Testis (tissue), 5 donors: ENCODE measurements at places on chromosomes 5 and 9. TPM values are rescaled to one million over a fixed set of nuclear protein-coding genes. Genes with fewer than 3 reads are reported as not detected.
A peak's percentile ranks its signal among the peaks of the same experiment; 100 is the strongest.

DNA sequence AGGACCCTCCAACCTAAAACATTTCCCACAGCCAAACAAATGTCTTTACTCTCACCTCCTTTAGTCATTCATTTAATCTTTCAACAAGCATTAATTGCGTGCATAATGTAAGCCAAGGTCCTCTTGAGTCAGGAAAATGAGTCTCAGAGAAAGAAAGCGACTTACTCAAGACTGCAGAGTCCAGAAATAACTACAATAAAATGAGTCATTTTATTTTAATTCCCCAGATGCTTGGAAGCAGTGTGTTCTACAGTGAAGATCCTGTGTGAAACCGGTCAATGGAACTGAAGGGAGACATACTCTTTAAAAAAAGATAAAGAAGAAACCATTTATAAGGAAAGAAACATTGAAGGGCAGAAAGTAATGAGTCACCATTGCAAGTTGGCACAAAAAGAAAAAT lies 513.7 kb downstream of the CDK5RAP2 start:
- DNase-seq, result no peak

Gene SPOCK1
- 111 TPM for total RNA-seq

Gene GABRP
- not detected for total RNA-seq

Gene ASS1
- total RNA-seq, result 68.5 TPM

Gene MPDZ
- 38.2 TPM for total RNA-seq

Gene FOXD4
- total RNA-seq, result 1.2 TPM

GRCh38 chr9:26264709-26265601 lies 586.7 kb upstream of the TUSC1 start:
- DNase-seq, result no peak

GRCh38 chr9:101026824-101027223 lies 1.7 kb upstream of the PLPPR1 start:
- no peak for DNase-seq

- DNase-seq, result no peak
Observed at GRCh38 chr5:38338455-38338854, 80.1 kb downstream of the EGFLAM start.

GRCh38 chr5:160697281-160697680 lies 154.7 kb downstream of the ATP10B start:
- DNase-seq, result no peak

DNA sequence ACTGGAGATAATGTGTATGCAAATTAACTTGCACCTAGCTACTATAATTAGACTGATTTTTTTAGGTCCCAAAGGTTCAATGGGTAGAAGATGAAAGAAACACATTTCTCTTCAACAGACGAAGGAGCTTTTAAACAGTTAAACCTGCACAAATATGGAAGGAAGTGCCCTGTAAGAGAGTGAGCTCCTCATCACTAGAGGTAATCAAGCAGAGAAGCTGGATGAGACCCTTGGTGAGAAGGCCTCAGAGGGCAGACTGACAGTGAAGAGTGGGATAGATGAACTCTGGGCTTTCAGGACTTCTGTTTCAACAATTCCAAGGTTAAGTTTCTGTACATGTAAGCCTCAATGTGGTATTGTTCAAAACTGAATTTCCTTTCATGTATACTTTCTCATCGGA lies 23.2 kb downstream of the PTPN3 start:
- no peak for DNase-seq

DNA sequence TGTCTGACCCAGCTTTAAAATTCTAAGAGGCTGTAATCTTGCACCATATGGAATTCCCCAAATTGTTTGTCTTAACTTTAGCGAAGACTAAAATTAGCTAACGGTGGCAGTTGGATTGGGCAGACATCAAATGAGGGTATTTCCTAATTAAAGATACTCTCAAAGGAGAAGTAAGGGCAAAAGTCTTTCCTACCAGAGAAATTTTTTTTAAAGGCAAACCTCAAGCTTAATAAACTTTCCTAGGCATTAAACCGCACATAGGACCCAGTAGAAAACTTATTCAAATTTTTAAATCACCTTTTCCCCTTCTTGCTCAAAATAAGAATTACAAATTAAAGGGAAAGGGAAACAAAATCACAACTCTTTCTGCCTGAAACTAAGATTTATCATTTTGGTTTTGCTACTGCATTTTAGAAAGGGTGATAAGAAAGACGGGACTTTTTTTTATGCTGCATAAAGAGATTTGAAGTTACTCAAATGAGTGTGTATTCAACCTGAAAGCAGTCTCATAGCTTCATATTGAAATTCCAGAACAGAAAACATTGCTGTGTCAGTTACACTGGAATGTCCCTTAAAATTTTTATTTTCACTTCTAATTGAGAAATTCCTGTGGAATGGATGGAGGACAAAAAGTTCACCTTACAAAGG lies 189.1 kb upstream of the PTGER4 start:
- DNase-seq, result no peak

- DNase-seq, result no peak
Observed at GRCh38 chr5:107043665-107044064, 627.1 kb downstream of the EFNA5 start.

DNA sequence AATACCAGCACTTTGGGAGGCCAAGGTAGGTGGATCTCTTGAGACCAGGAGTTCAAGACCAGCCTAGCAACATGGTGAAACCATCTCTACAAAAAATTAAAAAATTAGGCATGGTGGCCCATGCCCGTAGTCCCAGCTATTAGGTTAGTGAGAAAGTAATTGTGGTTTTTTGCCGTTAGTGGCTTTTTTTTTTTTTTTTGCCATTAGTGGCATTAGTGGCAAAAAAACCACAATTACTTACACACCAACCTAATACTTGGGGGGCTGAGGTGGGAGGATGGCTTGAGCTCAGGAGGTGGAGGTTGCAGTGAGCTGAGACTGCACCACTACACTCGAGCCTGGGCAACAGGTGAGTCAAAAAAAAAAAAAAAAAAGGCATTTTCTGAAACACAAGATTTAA lies 27.8 kb downstream of the MLANA start:
- no peak for DNase-seq

- no peak for DNase-seq
Observed at GRCh38 chr9:105278751-105279150, 34.3 kb downstream of the SLC44A1 start.

Gene SPATA31A3
- total RNA-seq, result 1.9 TPM

DNA sequence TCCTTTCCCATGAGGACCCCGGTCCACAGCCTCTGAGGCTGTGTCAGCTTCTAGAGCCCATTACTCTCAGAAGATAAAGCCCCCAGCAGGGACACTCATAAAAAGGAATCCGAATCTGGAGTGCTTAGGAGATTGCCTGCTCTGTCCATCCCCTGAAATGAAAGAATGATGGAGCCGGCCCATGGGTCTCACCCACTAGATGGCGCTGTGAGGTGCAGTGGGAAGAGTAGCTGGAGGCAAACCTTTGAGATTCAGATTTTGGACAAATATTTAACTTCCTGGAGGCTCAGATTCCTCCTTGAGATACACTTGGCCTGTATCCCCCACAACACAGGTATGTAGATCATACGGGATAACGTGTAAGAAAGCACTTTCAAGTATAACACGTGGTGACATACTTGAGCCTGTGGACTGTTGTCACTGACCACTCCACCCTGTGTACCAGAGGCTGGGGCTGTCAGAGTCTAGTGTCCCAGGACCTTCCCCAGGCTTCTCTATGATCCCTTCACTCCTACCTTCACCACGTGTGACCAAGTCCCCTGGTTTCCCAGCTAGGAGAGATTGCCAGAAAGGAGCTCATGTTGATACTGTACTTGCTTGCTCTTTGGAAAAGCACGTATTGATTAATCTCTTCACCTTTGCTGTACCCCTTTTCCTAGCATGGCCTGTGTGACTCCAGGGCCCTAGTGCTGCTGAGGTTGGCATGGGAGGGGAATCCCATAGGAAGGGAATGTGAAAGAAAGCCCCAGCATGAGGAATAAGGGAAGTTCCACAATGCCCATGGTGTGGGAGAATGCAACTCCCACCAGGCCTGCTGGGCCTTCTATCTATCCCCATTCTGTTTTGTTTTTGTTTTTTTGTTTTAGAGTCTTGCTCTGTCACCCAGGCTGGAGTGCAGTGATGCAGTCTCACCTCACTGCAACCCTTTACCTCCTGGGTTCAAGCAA lies 32.1 kb downstream of the TRMO start:
- peak; percentile 49 for DNase-seq

Gene PCDHB2
- total RNA-seq, result 12.1 TPM

Gene SPINK1
- not detected for total RNA-seq

GRCh38 chr9:34037626-34038025 lies 11.1 kb downstream of the UBAP2 start:
- no peak for DNase-seq

GRCh38 chr5:105684799-105685198 lies 1985.9 kb downstream of the EFNA5 start:
- DNase-seq, result no peak

GRCh38 chr9:92035687-92036410 lies 79.4 kb downstream of the SPTLC1 start:
- DNase-seq, result no peak

GRCh38 chr9:747567-747966 lies 93.9 kb upstream of the DMRT1 start:
- no peak for DNase-seq

DNA sequence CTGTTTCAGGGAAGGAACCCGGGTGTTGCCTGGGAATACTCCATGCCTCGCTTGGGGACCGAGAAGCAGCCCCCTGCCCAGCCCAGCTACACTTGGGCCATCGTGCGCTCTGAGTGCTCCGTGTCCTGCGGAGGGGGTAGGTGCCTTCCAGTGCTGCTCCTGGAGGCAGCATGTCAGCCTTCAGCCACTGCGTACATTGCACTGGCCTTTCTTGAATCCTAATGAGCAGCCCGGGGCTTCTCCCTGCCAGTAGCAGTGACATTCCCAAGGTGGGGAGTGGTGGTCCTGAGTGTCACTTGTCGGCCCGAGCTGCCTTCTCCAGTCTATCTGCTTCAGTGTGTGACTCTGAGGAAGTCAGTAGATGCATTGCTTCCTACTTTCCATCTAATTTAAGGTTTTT lies 101.9 kb downstream of the ADAMTS16 start:
- no peak for DNase-seq

Gene ROPN1L
- 333 TPM for total RNA-seq

DNA sequence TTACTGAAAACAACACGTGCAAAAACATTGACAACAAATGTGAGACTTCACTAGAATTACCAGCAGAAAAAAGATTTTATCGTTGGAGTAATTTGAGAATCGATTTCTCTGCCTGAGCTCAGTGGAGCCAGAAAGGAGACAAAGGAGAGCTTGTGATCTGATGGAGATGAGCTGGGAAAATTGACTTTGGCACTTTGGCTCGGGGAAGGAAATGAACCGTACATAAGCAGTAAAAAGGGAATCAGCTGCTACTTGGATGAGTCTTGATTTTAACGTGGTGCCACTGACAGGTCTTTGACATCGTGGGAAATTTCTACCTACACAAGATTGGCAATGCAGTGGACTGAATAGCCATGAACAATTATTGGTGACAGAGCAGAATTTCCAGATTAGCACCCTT lies 244.7 kb upstream of the RPS23 start:
- DNase-seq, result no peak

DNA sequence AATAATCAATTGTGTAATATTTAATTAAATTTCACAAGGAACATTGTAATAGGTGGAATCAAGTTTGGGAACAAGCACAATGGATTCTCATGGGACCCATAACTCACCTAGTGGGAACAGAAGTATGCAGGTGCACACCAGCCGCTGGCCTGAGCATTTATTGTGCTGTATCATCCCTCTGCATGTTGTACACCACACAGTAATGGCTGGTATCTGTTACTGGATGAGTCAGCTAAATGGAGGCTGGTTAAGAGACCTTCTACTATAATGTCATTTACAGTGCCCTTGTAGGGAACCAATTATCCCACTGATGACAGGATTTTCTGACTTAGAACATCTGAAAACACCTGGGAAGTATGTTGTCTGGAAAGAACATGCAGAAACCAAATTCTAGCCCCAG lies 3.2 kb upstream of the MAP3K1 start:
- DNase-seq, result no peak

Gene MORN5
- total RNA-seq, result 34.7 TPM

- DNase-seq, result no peak
Observed at GRCh38 chr5:15010936-15011335, 139.4 kb upstream of the ANKH start.

Gene PRRT1B
- not detected for total RNA-seq

DNA sequence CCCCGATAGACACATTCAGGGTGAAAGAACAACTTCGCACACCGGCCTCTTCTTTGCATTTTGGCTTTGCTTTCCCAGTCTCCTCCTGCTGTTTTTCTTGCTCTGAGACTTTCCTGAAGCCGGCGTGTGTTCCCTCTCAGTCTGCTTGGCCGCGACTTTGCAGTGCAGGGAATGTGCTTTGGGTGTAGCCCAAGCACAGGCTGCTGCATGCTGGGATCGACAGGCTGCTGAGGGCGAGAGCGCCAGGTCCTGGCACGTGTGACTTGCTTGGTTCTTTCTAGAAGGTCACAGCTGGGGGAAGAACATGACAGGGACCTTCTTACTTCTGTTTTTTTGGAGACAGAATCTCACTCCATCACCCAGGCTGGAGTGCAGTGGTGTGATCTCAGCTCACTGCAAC lies 40.6 kb downstream of the TENT4A start:
- DNase-seq, result peak; percentile 56

Gene BHMT
- not detected for total RNA-seq

DNA sequence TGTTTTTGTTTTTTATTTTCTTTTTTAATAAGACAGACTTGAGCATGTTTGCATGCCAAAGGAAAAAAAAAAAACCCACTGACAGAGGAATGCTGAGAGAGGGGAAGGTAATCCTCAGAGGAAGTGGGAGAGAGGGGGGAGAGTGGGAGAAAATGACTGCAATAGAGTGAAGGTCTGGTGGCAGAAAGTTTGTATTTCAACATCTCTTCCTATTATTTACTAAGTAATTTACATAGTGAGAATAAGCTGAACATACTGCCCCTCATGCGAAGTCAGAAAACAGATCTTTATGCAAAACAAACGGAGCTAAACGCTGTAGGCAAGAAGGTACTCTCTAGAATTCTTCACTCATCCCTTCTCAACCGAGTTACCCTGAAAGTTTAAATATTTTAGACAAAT lies 45.0 kb downstream of the ELL2 start:
- DNase-seq, result no peak

DNA sequence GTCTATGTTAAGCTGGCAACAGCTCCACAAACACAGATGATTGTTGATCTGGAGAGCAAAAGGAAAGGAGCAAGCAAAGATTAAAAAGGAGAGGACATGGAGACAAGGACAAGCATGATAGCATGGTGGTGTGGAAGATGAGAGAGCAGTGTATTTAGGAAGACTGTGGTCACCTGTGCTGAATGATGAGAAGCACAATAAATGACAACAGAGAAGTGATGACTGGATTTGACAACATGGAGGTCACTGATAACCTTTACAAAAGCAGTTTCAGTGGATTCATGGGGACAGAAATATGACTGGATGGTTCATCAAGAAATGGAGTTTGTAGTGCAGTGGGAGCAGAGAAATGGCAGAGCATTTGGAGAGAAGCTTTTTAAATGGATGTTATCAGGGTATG lies 20.2 kb downstream of the TTC33 start:
- no peak for DNase-seq
